Psoas muscle (tissue), 8 donors: ENCODE measurements at places on chromosomes 12 and 14. TPM values are rescaled to one million over a fixed set of nuclear protein-coding genes. Genes with fewer than 3 reads are reported as not detected.

- DNase-seq, result no peak
These were observed 34.0 kb upstream of the KIF21A start for GRCh38 chr12:39476894-39477293.

- DNase-seq, result no peak
These were observed 24.1 kb downstream of the NUP37 start for GRCh38 chr12:102095677-102096263.

GRCh38 chr12:76708296-76708695 is 55.6 kb upstream of the ZDHHC17 start:
- no peak for DNase-seq

DNA sequence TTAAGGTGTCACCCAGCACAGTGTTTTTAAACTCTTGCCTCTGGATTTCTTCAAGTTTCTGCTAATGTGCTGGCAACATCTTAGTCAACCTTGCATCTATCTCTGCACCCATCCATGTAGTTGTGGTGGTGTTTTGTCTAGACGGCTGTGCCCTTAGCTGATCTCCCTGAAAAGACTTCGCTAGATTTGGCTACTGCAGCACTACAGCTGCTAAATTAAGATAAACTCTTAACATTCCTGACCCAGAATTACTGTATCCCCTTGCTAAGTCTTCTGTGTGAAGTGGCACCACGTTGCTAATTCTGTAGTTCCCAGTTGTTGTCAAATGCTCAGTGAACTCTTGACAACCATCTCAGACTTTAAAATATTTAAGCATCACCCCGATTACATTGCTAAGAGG is 66.8 kb downstream of the SRGAP1 start:
- DNase-seq, result no peak

GRCh38 chr12:132074216-132074615 is 69.9 kb downstream of the DDX51 start:
- no peak for DNase-seq

GRCh38 chr12:111687255-111687654 is 1.4 kb downstream of the ACAD10 start:
- no peak for DNase-seq

GRCh38 chr14:79080040-79080439 is 909.9 kb downstream of the NRXN3 start:
- DNase-seq, result no peak

GRCh38 chr12:81502912-81503695 is 256.0 kb downstream of the PPFIA2 start:
- DNase-seq, result no peak

DNA sequence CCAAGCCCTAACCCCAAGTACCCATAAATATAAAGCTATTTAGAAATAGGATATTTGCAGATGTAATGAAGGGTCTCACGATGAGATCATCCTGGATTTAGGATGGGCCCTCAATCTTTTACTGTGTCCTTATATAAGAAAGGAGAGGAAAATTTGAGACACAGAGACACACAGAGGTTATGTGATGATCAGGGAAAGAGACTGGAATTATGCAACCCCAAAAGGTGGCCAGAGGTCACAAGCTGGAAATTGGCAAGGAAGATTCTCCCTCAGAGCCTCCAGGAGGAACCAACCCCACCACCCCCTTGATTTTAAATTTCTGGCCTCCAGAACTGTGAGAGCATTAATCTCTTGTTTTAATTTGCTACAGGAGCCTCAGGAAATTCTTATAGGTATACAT is 334.9 kb upstream of the PRICKLE1 start:
- no peak for DNase-seq

DNA sequence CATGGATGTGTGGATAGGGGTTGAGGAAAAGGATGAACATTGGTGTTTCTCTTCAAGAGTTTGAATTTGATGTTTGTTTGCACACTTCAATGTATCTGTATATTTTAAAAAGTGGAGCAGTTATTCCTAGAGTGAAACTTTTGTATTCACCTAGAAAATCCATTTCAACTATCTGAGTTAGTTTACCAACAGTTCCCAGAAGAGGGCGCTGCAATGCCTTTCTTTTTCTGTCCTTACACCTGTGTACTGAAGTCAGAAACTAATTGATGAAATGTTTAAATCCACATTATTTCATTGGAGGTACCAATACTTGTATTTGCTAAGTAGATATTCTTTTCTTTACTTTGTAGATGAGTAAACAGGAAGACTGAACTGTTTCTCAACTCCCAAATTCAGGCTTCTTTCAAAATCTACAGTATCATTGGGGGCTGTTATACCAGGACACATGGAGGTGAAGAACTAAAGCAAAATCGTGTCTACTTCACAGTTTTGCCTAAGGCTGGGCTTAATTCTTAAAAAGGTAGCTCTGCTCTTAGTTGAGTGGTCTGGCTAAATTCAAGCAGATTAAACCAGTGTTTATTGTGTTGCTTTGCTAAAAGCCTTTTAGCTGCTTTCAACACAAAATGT is 26.6 kb upstream of the KLRB1 start:
- no peak for DNase-seq

DNA sequence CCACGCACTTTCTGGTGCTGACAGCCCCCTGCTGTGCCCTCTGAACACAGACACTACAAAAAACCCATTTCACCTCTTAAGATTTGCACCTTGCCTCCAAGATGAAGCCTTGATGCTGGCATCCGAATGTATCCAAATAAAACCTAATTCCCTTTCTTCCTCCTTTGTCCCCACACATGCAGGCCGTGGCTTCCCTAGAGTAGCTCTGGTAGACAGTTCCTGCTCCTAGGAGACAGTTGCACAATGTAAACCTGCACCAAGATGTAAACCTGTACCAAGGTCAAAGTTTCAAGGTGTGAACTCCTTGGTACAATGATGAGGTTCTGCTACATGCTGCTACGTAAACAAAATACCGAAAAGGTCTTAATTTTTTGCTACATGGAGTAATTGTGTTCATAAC is 625 bp upstream of the ABHD12B start:
- DNase-seq, result no peak

DNA sequence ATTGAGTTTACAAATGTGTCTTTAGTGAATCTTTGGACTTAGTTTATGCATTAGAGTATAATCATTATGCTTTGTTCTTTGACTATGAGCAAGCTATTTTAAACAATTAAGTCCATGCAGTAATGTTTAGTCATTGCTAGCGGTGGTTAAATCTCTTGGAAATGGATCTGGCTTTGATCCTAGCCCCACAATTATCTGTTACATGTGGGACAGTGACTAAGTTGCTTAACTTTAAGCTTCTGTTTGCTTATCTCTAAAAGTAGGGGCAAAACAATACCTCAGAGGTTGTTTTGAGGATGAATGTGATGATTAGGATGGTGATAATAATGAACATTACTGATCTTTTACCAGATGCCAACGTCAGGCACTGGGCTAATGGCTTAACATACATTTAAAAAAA is 124.2 kb downstream of the NPAS3 start:
- no peak for DNase-seq

DNA sequence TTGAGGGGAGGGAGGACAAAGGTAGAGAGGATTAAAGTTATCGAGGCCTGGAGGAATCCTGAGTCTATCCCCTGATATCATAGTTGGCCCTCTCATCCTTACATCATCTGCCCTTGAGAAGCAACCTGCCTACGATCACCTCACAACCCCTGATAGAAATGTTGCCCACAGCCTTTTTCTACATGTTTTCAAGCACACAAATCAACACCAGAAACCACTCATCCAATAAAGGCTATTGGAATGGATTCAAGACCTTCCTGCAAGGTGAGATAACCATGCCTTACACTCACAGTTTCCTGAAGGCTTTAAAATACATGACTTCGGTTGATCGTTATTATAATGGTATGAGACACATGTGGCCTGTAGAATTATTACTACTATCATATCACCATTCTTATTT is 175.7 kb upstream of the EGLN3 start:
- no peak for DNase-seq

DNA sequence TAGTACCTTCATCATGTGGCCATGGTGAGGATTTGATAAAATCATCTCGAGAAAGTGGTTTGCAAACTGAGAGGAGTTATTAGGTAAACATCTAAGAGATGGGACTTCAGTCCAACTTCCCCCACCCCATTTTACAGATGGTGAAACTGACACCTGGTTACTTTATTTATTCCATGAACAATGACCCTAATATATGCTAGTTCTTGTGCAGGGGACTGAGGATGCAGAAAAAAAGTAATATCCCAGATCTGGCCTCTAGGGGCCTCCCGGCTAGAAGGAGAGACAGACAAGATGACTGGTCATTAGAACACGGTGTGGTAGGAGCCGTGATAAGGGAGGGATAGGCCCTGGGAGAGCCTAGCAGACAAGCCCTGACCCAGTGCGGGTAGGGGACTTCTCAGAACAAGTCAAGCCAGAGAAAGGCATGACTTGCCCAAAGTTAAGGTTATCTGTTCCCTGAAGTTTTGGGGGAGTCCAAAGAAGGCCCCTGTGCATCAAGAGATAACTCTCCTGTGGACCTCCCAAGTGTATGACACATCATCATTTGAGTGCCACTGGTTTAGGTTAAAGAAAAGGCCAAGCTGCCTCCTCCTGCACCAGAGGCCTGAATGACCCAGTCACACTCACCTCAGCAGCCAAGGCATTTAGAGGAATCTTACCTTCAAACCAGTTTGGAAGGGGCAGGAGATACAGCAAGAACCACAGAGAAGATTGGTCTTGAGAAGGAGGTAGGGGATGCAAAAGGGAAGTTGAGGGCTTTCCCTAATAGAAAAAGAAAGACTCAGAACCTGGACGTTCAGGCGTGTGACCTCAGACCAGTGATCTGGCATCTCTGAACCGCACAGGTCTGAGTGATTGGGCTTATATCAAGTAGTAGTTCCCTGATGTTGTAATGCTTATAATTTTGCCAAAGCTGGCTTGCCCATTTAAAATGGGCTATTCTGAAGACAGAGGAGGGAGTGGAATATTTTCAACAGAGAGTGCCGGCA is 1.6 kb downstream of the CMKLR1 start:
- no peak for DNase-seq

Gene GSG1
- total RNA-seq, result not detected

Gene CLEC2B
- 24.9 TPM for total RNA-seq

Gene FAM90A1
- total RNA-seq, result not detected

Gene GPRC5A
- total RNA-seq, result 0.28 TPM

Gene MGP
- total RNA-seq, result 84.9 TPM

Gene AQP2
- not detected for total RNA-seq

Gene PLBD1
- total RNA-seq, result 10.6 TPM
